ENCODE measurements at places on chromosomes 7 and 10.

DNA sequence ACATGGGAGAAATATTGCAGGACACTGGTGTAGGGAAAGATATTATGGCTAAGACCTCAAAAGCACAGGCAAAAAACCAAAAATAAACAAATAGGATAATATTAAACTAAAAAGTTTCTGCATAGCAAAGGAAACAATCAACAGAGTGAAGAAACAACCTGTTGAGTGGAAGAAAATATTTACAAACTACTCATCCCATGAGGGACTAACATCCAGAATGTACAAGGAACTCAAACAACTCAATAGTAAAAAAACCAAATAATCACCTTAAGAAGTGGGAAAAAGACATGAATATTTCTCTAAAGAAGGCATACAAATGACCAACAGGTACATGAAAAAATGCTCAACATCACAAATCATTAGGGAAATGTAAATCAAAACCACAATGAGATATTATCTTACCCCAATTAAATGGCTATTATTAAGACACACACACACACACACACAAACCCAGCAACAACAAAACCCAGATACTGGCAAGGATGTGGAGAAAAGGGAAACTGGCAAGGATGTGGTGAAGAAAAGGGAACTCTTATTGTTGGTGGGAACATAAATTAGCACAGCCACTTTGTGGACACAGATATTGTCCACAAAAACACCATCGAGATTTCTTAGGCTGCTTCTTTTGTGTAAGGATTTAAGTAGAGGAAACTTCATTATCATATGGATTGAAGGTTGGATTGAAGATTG is 9.8 kb upstream of the RAB18 start:
- DNase-seq: no peak

GRCh38 chr10:24901686-24902399 is 50.6 kb downstream of the PRTFDC1 start:
- peak; percentile 32 for DNase-seq

- DNase-seq: peak; percentile 64
Observed at GRCh38 chr7:131111081-131111576, 216.5 kb upstream of the MKLN1 start.

GRCh38 chr7:147803606-147804005 is 787.0 kb upstream of the C7orf33 start:
- DNase-seq: peak; percentile 71

- DNase-seq: no peak
Observed at GRCh38 chr7:17441557-17441956, 143.1 kb downstream of the AHR start.

GRCh38 chr7:2203766-2204300 is 28.9 kb downstream of the MAD1L1 start:
- DNase-seq: no peak

- DNase-seq: no peak
Observed at GRCh38 chr7:46165276-46165675, 244.2 kb upstream of the IGFBP3 start.

- DNase-seq: peak; percentile 71
Observed at GRCh38 chr10:91034494-91035159, 113.7 kb upstream of the ANKRD1 start.

DNA sequence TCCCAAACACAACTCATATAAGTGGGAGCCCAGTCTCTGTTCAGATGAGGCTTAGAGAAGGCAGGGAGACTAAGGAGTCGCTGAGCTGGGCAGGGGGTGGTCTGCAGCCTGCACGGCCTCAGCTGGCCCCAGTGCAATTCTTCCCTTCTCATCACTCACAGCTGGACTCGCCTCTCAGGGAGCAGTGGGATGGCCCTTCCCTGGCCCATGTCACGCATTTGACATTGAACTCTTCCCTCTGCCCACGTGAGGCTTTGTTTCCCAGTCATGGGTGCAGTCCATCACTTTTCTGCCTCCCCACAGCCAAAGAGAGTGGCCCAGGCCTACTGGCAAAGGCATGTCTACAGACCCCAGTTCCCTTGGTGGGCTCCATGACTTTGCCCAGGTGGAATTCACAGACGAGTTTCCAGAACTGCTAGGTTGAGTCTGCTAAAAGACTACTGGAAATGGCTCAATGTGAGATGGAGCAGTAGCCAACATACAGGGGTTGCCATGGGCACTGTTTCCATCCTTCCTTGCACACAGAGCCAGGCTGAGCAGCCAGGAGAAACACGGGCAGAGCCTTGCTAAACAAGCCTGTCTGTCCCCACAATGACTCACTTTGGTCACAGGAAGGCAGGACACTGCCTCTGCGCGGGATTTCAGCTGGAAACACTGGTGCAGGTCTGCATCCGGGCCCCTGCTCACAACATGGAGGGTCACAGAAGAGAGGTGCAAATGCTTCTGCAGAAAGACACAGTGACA is 90.1 kb downstream of the OAT start:
- DNase-seq: no peak

- no peak for DNase-seq
Observed at GRCh38 chr7:92423710-92424131, 23.6 kb upstream of the GATAD1 start.

DNA sequence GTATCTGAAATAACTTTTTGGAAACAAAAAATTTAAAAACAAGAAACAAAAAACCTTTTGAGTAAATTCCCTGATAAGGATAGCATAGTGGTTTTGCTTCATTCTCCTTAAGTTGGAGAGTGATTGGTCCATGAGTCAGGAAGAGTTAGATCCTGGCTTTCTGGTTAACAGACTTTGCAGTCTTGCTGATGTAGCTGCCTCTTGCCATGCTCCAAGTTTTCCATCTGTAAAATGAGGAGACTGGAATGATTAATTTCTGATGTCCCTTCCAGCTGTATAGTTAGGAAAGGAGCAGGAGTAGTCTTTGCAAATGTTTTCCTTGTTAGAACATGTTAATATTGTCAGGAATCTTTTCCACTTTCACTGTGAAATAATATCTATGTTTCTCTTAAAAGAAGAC is 266.6 kb downstream of the DNAJB9 start:
- no peak for DNase-seq

DNA sequence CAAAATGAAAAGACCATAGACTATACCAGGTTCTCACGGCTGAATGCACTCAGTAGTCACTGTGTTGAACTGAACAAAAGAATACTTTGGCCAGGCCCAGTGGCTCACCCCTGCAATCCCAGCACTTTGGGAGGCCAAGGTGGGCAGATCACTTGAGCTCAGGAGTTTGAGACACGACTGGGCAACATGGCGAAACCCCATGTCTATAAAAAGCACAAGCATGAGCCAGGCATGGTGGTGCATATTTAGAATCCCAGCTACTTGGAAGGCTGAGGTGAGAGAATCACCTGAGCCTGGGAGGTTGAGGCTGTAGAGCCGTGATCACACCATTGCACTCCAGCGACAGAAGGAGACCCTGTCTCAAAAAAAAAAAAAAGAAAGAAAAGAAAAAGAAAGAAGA is 12.5 kb downstream of the SFXN4 start:
- DNase-seq: no peak

DNA sequence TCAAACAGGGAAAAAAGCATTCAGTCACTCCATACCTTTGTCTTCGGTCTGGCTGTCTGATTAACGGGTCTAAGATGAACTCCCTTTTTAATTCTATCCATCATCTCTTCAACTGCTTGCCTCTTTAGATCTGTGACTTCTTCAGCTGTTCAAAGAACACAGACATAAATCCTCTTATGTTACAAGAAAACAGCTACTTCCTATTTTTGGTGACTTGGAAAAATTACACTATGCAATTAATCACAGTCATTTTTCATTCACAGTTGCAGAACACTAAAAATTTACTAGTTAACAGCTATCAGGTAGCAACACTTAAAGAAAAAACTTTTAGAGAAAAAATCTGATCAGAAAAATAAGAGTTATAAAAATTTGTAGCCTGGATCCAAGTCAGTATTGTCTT is 66.0 kb downstream of the ENO4 start:
- DNase-seq: no peak

- no peak for DNase-seq
Observed at GRCh38 chr7:24980534-24981170, 674 bp upstream of the OSBPL3 start.

GRCh38 chr7:118836933-118837332 is 612.4 kb downstream of the ANKRD7 start:
- no peak for DNase-seq

- no peak for DNase-seq
Observed at GRCh38 chr10:23047201-23048050, 48.0 kb upstream of the MSRB2 start.

- DNase-seq: no peak
Observed at GRCh38 chr7:32275216-32276009, 205.2 kb upstream of the PDE1C start.

- peak; percentile 83 for DNase-seq
Observed at GRCh38 chr10:94403380-94404213, 1.3 kb downstream of the TBC1D12 start.

- DNase-seq: no peak
Observed at GRCh38 chr7:111196655-111197054, 105.7 kb downstream of the LRRN3 start.

GRCh38 chr10:50740293-50740648 is 535 bp downstream of the ASAH2B start:
- no peak for DNase-seq

DNA sequence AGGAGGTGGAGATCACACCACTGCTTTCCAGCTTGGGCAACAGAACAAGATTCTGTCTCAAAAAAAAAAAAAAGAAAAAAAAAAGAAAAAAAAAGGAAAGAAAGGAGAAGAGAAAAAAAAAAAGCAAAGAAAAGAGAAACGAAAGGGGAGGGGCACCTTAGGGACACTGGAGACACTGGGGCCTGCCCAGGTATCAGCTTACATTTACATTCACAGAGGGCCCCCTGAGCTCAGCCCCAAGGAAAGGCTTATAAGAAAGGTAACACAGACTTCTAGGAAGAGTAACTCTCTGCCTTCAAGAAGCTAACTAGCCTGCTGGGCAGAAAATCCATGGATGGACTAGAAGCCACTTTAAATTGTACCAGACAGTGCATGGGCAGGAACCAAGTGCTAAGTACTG is 108.8 kb downstream of the NPY start:
- no peak for DNase-seq

GRCh38 chr10:111077785-111078504 is 1.1 kb downstream of the ADRA2A start:
- DNase-seq: peak; percentile 66

DNA sequence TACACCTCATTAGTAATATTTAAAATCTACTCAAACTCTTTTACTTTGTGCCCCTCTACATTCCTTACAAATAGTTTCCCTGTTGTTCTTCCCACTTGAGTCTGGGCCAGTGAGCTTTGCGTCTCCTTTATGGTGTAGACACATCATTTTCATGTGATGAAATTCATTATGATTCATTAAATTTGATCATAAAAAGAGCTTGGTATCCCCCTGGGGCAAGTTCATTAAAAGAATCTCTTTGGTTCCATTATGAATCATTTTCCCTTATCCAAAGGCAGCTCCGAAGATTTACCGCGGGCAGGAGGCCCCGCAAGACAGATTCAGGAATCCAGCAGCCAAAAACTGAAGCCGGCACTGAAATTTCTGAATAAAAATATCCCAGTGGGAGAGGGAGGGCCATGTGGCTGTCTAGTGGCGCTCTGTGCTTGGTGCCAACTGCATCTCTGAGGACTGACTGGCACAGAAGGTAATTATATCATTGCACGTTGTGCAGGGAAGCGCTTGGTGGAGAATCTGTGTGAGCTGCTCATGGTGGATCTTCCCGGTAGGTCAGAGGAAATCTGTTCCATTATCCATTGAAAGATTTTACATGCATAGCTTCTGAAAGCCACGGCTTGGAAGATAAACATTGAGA is 151.4 kb upstream of the PITRM1 start:
- no peak for DNase-seq

GRCh38 chr10:17344206-17344605 is 110.2 kb downstream of the ST8SIA6 start:
- DNase-seq: no peak

GRCh38 chr7:24800667-24801066 is 43.4 kb upstream of the GSDME start:
- DNase-seq: no peak

GRCh38 chr7:116089293-116089692 is 58.7 kb upstream of the TFEC start:
- DNase-seq: no peak

DNA sequence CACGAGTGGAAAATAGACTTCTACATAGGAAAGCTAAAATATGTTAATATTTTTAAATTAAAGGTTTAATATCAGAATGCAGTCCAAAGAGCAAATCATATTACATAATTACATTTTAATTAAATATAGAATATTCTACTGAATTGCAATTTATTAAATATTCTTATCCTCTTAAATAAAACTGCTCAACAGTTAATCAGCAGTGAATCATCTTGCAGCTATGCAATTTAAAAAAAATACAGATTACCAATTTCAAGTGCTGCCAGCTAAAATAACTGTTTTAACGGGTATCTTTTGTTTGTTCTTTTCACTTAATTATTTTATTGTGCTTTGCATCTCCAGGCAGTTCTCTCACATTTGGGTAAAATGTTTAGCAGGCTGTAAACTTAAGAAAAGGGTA is 82.2 kb downstream of the ZNRF2 start:
- no peak for DNase-seq

DNA sequence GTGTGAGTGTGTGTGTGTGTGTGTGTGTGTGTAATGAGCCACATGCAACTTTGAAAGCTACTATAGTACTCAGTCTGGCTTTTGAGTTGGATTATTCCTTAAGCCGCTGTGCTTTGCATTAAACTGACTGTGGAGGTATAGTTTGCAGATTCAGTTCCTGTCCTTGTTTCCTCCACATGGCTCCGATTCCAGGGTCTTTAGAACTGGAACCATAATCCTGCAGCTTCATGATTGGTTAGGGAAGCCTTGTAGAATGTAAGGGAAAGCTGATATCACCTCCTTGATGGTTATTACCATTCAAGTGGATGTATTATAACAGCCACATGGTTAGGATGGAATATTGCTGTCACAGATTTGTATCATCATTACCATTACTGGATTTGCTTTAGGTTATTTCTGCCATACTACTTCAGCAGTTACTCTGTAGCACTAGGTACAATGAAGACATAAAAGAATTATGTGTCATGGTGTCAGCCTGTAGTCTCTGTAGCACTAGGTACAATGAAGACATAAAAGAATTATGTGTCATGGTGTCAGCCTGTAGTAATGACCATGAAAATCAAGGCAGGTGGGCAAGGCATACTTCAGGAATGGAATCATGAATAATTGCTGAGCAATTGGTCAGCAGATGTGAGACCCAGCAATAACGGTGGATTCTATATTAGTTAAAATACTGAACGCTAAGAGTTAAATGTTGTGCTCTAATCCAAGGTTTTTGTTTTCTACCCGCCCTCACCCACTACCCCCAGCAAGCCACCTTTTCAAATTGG is 275.1 kb upstream of the FZD1 start:
- DNase-seq: no peak

Measured in eye (tissue), 1 donor.